HCT116 (cell line): ENCODE measurements at places on chromosomes 4 and X.

DNA sequence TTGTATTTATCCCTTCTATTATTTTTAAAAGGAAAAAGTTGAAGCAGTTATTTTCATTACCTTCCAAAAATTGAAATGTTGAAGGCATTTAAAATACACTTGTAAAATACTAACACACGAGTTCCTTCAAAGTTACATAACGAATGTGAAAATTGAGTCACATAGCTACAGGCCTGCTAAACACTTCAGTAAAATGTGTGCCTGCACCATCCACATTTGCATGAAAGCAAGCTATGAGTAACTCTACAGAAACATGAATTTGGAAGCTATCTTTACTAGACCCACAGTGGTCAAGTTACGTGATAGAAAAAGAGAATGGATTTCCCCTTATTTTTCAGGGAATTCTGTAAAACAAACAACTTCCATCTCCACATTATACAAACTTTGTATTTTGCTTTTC lies 1148.8 kb upstream of the PCDH7 start:
- DNase-seq = no peak

DNA sequence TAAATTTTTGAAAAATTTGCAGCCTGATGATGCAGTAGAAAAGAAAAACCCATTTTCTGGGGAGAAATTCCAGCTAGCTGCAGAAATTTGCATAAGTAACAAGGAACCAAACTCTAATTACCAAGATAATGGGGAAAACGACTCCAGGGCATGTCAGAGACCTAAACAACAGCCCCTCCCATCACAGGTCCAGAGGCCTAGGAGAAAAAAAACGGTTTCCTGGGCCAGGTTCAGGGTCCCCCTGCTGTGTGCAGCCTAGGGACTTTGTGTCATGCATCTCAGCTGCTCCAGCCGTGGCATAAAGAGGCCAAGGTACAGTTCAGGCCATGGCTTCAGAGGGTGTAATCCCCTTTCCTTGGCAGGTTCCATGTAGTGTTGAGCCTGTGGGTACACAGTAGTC lies 733.7 kb upstream of the CT83 start:
- DNase-seq = no peak

GRCh38 chr4:174826660-174827059 lies 2.4 kb downstream of the GLRA3 start:
- DNase-seq = no peak

DNA sequence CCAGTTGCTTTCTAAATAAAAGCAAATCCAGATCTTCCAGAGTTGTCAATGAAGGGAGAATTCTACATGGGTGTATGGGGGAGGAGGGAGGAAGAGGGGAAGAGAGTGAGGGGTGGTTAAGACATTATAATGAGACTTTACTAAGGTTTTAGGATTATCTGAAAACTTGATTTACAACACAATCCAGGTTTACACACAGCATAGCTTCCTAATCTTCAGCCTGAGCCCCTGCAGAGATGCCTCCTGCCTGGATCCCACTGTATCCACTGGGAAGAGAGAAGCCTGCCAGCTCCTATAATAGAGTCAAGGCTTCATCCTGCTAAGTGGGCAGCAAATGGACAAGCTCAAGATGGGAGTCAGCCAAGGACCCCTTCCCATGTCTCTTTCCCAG lies 85.6 kb upstream of the KIT start:
- DNase-seq = no peak

- no peak for DNase-seq
Measured at GRCh38 chr4:153151535-153152455, 52.4 kb upstream of the TRIM2 start.

GRCh38 chr4:26715636-26716242 lies 131.9 kb downstream of the TBC1D19 start:
- no peak for DNase-seq

GRCh38 chr4:18961879-18962278 lies 940.3 kb upstream of the LCORL start:
- DNase-seq = no peak

- no peak for DNase-seq
Measured at GRCh38 chr4:158673633-158674032, 1.5 kb downstream of the ETFDH start.

DNA sequence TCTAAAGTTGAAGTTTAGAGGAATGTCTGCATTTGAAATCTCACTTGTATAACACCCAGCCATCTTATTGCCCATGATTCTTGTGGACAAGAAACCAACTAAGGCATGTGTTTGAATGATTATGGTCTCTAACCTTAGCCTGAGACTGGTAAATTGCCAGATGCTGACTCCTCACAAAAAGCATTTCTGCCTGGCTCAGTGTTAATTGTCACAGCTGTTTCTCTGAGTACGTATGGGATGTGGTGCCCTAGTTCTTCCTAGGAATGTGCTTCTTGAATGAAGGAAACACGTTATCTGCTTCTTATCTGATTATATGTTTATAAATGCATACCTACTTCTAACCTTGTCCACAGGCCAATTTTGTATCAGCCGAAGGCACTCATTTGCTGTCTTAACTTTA lies 63.1 kb upstream of the NDP start:
- DNase-seq = no peak

DNA sequence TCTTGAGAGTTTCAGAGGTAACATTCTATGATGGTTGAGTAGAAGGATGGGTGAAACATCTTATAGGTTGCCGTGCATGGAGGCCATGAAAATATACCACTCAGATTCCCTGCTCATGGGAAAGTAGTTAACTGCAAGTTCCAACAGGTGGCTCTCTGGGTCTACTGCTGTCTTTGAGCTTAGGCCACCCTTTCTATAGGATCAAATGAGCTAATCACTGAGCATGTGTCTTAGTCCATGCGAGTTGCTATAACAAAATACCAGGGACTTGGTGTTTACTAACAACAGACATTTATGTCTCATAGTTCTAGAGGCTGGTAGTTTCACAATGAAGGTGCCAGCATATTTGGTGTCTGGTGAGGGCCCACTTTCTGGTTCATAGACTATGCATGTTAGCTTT lies 144.8 kb upstream of the UNC5C start:
- DNase-seq = peak; percentile 15

DNA sequence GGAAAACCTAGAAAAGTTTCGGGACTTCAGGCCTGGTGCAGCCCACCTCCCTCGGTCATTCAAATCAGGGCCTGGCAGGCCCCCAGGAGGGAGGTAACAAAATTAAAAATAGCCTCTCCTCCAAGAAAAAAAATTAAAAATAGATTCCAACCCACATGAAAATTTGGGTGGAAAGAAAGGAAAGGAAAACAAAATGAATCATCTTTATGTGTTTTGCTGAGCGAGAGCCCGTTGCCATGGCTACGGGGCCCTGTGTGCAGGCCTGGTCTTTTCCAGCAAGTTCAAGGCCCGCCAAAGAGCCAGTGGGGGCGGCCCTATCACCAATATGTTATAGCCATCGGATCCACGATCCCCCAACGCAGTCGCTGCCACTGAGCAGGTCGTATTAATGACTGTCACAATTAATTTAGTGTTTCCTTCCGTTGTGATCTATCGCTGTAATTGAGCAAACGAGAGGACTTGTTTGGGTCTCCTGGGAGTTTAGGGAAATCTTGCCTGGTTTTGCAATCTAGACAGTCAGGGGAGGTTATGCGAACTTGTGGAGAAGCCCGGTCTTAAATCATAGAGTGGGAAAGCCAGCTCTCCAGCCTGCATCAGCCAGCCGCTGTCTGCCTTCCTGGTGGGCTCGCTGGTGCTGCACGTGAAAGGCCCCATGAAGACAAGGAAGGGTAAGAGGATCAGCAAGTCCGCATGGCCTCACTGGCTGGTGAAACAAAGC lies 452.4 kb downstream of the BCOR start:
- no peak for DNase-seq

- DNase-seq = no peak
Measured at GRCh38 chr4:73974352-73974751, 7.5 kb downstream of the PF4 start.

DNA sequence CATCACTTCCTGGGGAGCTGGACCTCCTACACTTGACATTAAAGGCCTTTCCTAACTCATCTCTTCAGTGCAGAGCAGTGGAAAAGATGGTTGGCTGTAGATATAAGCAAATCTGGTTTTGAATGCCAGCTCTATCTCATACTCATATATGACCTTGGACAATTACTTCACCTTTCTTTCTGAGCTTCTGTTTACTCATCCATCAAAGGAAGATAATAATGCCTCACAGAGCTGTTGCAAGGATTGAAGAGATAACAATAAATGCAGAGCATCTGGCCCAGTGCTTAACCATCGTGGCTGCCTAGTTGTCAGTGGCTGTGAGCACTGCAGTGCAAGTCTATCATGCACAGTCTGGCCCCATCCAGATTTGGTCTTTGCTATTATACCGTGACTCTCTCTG lies 148.1 kb upstream of the EOLA2 start:
- no peak for DNase-seq

- DNase-seq = no peak
Measured at GRCh38 chrX:13673016-13673415, 15.9 kb upstream of the RAB9A start.

GRCh38 chr4:2868877-2869487 lies 25.3 kb downstream of the ADD1 start:
- DNase-seq = no peak

DNA sequence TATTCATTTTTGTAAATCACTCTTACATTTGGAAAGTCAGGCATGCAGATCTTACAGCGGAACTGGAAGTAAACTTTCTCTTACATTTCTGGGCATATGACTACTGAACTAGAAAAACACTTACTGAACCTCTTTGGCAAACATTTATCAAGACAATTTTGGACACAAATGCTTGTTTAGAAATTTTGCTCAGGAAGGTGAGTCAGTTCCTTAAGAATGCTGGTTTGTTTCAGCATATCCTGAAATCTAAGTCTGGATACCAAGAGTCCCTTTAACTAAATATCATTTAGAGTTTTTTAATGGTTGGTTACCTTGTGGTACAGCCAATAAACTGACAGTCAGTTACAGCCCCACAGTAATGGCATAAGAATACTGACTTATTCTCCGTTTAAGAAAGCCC lies 15.0 kb downstream of the SHISA3 start:
- DNase-seq = no peak

- no peak for DNase-seq
Measured at GRCh38 chrX:37364666-37365065, 15.5 kb downstream of the PRRG1 start.

DNA sequence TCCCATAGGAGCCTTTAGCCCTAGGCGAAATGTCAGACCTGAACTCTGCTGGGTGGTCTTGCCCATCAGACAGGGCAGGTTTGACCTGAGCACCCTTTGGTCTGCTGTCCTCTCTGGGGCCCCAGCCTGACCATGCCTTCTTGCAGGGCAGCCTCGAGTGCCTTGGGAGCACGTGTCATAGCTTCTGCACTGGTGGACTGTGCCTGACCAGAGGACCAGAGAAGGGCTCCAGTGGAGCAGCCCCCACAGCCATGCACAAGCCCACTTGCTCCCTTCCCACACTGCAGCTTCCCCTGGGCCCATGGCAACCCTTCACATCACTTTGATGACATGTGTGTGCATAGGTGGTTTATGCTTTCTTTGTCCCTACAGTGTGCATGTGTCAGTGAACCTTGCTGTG lies 394.0 kb downstream of the TEX13C start:
- no peak for DNase-seq
